ENCODE measurements at places on chromosomes 7 and 10.

DNA sequence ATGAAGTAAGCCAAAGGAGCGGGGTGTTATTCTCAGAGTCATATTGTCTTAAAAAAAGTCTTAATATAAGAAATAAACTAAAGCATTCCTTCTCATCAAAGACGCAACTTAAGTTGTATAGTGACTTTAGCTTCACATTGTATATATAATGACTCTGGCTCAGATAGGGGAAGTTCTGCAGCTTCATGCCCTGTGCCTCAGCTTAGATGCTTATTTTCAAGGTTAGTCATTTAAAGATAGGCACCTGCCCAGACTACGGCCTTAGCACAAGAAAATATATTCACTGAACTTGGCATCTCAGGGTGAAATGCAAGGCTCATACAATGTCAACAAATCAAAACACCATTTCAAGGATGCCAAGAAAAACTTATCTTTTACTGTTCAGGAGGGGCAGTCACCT is 52.8 kb upstream of the DNAJB12 start:
- no peak for DNase-seq

DNA sequence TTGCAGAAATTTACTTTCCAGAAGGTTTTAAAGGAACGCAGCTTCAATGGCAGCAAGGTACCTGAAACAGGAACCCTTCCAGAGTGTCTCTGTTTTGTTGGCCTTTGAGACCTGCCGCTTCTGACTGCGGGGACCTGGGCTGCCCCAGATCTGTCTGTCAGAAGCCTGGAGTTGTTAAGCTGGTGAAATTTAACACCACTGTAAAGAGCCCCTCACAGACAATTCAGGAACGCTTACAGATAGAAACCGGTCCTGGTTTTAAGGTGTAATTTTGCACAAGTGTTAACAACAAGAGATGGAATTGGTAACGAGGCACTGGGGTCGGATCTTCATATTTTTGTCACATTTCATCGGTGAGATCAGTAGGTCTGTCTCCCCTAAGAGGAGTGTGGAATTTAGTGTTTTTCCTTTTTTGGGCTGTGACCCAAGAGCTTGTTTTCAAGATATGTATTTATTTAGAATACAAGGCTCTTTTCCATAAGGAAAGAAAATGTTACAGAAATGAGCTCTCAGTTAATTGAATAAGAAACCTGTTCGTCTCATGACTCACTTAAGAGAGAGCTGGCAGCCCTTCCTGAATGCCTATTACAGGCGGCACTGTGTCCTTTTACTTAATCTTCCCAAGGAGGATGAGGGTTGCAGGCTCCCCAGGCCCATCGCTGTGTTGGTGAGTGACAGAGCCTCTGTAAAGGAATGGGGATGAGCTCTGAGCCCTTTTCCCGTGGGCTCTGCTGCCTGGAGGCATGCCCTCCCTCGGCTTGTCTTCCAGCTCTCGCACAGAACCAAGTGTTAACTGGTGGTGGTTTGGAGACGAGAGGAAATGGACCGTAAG is 168.7 kb downstream of the CUX1 start:
- DNase-seq = no peak

GRCh38 chr7:90345595-90346335 is 751 bp upstream of the GTPBP10 start:
- no peak for DNase-seq

GRCh38 chr7:50411332-50411731 is 38.8 kb downstream of the FIGNL1 start:
- DNase-seq = no peak

GRCh38 chr10:62582101-62582705 is 208.0 kb downstream of the ZNF365 start:
- no peak for DNase-seq

- DNase-seq = no peak
These were observed 23.1 kb downstream of the ZNF107 start for GRCh38 chr7:64688988-64689387.

DNA sequence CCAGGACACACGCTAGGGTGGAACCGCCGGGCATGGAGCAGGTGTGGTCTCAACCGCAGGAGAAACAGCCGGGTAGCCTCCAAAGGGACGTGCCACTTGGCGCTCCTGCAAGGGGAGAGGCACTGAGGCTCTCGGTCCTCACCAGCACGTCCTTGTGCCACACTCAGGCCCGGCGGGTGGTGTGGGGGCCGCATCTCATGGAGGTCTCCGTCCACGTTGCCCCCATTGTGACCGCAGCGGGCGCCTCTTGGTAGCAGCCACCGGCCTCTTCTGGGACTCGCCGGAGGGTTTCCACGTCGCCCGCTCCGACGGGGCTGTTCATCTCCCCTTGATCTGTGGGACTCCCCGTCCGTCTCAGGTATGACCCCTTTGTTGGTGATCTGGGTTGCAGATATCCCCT is 49.2 kb upstream of the ELFN1 start:
- no peak for DNase-seq

GRCh38 chr10:75452997-75453396 is 21.6 kb downstream of the LRMDA start:
- no peak for DNase-seq
